ENCODE measurements at places on chromosomes 5 and 9. TPM values are rescaled to one million over a fixed set of nuclear protein-coding genes. Genes with fewer than 3 reads are reported as not detected.

- no peak for DNase-seq
Measured at GRCh38 chr5:4212981-4213819, 617.6 kb downstream of the IRX1 start.

DNA sequence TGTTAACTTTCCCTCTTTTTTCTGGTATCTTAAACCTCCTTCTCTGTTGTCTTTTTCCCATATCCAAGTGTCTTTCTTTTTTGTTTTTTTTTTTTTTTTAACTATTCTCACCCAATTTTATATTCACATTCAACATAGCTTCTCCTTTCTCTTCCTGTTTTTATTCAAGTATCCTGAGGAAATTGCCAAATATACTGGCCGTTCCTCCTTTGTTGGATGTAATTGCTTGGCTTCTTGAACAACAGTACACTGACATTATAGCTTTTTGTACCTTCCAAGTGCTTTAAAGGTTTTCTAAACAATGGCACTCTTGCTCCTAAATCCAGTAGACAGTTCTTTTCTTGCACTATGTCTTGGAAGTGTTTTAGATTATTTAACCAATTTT is 1146.8 kb downstream of the MAT2B start:
- DNase-seq: no peak

GRCh38 chr5:1244255-1244654 is 19.1 kb downstream of the SLC6A18 start:
- DNase-seq: no peak

GRCh38 chr5:59562756-59563389 is 330.7 kb downstream of the PDE4D start:
- no peak for DNase-seq

- no peak for DNase-seq
Measured at GRCh38 chr5:20694121-20694520, 706.1 kb upstream of the CDH18 start.

GRCh38 chr5:68431601-68432337 is 216.2 kb downstream of the PIK3R1 start:
- no peak for DNase-seq

DNA sequence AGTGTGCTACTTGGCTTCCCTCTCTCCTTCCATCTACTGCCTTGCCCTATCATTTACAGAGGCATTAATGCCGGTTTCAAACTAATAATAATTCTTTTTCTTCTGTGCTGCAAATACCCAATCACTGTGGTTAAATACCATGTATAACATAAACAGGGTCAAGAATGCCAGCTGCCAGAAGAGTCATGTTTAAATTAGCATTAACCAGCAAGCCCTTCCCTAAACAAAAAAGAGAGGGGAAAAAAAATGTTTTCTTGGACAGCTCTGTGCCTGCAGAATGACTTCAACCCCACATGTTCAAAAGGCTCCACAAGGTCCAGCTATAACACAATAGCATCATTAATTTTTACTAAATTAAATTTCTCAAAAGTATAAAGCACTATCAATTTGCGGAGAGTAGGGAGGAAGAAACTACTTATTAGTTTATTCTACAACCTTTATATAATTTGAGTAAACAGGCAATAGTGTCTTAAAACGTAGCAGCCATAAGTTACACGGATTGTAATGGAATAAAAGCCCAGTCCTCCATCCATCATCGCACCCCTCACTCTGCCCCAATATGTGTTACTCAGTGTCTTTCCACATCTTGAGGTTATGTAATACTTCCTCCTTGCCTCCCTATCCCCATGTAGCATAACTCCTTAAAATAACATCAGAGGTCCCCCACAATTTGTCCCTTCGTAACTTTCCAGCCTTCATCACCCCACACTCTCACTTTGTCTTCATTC is 3.9 kb downstream of the LPAR1 start:
- no peak for DNase-seq

Gene INSYN2B
- 0.28 TPM for total RNA-seq
